ENCODE measurements at places on chromosomes 1 and 21.

DNA sequence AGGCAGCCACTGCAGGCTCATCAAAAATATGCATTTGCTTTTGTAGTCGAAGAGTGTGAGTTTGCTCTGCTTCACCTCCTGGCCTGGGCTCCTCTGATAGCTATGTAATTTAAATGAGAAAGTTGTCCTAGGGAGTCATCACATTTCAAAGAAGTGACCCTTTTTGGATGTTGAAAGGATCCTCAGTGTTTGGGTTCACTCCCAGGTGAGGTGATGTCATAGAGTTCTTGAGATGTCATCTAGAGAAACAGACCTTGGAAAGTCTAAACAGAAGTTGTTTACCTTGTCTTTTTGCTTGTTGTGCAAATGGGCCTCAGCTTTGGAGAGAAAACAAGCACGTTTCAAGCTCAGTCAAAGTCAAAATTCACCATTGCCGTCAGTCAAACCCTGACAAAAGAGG, 92.0 kb upstream of the BARHL2 start:
- DNase-seq: no peak

- no peak for DNase-seq
Observed at GRCh38 chr21:45294509-45295291, 7.0 kb upstream of the POFUT2 start.

GRCh38 chr1:67582625-67583461, 102.2 kb upstream of the GADD45A start:
- no peak for DNase-seq

DNA sequence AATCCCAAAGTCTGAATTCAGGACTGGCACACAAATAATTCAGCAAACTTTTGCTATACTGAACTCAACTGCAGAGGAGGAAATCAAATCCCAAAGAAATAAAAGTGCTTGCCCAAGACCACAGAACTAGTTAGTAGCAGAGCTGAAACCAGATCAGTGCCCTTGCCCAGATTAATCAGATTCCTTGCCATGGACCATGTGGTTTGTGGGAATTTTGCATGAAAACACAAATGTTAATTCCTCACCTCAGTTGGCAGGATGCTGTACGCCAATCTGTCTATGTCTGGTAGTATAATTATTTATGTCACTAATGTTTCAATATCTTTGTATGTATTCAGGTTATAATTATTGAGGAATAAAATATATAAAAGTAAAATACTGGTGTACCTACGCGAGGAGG, 173.8 kb downstream of the DAB1 start:
- DNase-seq: no peak

GRCh38 chr1:167756730-167757405, 35.1 kb downstream of the MPZL1 start:
- no peak for DNase-seq

GRCh38 chr1:2906085-2906484, 104.6 kb upstream of the TTC34 start:
- no peak for DNase-seq

- DNase-seq: no peak
Observed at GRCh38 chr1:231357831-231358354, 19.8 kb downstream of the SPRTN start.

DNA sequence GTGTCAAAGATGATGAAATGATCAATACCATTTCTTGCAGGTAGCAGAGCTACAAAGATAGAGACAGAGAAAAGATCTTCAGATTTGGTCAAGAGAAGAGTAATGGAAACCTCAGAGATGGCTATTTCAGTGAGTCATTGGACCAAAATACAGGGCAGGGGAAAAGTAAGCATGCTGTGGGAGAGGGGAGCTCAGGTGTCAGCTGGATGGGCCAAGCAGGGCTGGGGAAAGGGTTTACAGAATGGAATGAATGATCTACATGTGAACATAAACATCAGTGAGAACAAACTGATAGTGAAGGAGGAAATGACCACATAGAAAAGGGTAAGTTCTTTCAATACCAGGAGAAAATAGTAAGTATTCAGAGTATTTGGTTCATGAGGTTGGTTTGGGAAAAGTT, 61.4 kb upstream of the CNN3 start:
- no peak for DNase-seq

- no peak for DNase-seq
Observed at GRCh38 chr1:159949981-159950381, 4.1 kb downstream of the SLAMF9 start.

- no peak for DNase-seq
Observed at GRCh38 chr1:55446351-55446750, 231.2 kb upstream of the USP24 start.

- DNase-seq: peak; percentile 10
Observed at GRCh38 chr1:19800076-19800804, 524 bp upstream of the TMCO4 start.

DNA sequence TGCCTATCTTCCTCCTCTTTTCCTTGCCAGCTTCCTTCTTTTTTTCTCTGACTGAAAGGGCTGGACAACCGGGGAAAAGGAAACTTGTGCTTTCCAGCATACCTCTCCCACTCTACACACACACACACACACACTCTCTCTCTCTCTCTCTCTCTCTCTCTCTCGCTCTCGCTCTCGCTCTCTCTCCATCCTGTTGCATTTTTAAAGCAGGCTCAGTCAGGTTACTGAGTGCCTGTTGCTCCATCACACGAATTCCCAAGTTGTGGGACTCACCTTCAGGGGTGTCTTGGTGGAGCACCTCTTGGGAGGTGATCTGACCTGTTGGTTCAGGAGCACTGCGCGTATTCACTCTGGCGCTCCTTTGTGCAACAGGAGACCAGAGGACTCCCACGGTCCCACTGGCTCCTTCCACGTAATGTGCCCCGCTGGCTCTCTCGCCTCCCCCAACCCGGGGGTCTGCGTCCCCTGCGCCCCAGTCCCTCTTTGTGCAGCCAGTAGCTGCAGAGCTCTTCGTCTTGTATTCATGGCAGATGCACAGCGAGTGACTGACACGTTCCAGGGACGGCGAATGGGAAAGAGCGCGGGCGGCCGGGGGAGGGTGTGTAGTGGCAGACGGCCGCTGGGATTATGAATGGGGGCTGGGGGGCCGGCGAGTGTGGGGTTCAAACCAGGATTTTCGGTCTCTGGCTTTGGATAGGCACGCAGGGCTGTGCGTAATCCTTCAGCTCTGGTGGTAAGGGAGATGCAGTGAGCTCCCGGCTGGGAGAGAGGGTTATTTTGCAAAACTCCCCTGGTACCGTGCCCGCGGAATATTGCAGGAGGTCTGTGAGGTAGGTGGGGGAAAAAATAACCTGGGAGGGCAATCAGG, 660 bp upstream of the PDE4B start:
- DNase-seq: no peak

DNA sequence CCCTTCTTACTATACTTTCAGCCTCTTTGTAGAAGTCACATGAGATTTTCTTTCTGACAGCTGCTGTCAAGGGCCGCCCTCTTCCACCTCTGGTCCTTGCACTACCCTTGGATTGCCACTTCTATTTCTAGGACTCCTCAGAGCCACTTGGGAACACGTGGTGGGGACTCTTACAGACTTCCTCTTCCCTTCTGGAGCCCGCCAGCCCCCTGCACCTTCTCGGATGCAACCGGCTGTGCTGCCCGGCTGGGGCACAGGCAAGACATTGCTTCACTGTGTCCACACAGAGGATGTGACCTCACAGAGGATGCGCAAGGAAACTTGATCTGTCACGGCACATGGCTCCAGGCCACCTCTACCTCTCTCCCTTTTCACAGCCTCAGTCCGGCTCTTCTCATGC, 2.4 kb upstream of the IKBKE start:
- no peak for DNase-seq

- no peak for DNase-seq
Observed at GRCh38 chr1:197081117-197081753, 14.2 kb upstream of the F13B start.

DNA sequence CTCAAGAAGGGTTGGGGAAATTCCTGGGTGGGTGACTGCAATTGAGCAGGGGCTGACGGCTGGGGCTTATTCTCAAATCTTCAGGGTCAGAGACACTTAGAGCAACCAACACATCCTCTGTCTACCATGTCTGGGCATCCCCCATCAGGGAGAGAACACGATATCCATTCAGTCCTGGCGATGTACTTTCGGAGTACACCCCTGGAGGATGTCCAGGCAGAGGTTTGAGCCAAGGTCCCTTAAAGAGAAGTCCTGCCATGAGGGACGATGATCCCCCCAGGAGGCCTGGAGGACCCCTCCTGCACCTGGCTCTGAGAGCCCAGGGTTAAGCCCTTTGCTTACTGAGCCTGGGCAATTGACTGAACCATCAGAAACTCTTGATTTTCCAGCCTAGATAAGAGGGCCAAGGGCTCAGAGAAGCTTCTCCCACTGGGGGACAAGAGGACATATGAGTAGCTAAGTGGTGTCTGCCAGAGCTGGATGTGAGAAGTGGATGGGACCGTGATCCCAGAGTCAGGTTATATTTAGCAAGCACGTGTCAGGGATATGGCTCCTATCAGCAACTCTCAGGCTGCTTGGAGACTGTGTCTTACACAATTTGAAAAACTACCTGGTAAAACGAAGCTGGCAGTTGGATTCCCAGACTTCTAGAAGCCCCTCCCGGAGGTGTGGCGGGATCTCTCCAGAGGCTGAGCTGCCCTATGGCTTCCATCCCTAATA, 253.3 kb upstream of the VAMP3 start:
- DNase-seq: no peak

DNA sequence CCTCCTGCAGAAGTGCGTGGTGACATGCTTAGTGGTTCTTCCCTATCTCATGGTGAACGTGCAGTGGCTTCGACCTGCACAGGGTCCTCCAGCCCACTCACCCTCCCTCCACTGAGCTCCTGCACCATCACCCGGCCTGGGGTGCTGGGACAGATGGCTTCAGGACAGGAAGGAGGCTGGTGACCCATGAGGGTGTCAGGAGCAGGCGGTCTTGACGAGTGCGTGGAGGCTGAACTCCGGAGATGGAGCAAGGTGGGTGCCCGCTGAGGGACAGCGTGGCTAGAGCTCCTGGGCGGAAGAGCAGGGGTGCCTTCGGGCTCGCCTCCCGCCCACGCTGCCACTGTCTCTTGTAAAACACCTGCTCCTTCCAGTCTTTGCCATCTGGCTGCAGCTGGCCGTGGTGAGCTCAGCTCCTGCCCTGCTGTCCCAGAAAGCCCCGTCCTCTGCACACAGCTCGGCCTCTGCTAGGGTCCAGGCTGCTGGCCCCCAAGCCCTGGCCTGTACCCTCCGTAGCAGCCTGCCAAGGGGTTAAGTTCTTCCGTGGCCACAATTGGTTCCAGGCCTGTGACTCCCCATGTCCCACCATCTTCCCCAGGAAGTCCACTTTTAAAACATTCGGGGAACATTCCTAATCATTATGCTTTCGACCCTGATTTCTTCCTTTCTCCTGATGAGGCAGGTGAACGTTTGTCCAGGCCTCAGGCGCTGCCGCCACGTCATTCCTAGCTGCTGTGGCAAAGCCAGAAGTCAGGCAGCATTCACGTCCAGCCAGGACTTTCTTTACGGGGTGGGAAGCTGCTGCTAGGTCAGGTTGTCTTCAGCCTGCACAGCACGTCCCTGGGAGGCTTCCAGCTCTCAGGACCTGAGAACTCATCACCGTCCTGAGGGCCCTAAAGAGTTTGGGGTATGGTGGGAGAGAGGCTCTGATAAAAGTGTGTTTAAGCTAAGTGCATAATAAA, 8.1 kb downstream of the KRTAP10-1 start:
- no peak for DNase-seq

DNA sequence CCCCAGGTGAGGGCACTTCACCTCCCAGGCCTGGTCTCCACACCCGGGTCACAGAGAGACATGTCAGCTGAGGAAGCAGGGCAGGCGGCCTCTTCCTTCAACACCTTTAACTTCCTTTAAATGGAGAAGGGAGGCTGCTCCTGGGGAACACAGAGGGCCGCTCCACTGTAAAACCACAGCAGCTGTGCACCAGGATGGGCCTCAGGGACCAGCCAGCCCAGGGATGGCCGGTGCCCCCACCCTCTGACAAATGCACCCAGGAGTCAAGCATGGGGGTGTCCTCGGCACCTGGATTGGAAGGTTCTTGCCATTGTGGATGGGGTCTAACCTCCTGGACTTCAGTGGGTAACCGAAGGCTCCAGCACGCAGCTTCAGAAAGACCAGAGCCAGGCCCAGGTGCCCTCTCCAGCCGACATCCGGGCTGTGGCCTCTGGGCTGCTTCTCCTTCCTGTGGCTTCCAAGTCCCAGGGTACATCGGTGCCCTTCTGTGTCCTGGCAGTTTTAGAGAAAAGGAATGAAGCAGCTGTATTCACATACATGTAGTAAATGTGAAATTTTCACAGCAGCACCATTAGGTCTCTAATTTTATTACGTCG, 121.7 kb upstream of the COL6A1 start:
- no peak for DNase-seq

GRCh38 chr1:47545912-47546483, 108.2 kb downstream of the FOXD2 start:
- DNase-seq: no peak

GRCh38 chr1:110466646-110467280, 15.8 kb downstream of the PROK1 start:
- no peak for DNase-seq

GRCh38 chr1:7207875-7208646, 422.8 kb downstream of the CAMTA1 start:
- no peak for DNase-seq

DNA sequence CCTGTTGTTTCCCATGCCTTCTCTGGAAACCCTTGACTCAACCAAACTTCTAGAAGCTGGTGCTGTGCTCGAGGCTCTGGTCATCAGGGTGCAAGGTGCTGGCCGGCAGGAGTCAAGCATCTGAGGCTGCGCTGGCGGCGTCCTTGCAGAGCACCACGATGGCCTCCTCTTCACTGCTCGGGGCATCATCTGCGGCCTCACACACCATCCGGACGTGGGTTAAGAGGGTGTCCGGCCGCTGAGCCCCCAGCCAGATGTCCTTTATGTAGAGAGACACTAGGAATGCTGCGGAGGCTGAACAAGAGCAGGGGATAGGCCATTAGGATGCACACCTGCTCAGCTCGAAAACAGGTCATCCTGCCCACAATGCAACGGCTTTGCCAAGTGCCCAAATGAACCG, 16.2 kb downstream of the MRAP start:
- DNase-seq: no peak

DNA sequence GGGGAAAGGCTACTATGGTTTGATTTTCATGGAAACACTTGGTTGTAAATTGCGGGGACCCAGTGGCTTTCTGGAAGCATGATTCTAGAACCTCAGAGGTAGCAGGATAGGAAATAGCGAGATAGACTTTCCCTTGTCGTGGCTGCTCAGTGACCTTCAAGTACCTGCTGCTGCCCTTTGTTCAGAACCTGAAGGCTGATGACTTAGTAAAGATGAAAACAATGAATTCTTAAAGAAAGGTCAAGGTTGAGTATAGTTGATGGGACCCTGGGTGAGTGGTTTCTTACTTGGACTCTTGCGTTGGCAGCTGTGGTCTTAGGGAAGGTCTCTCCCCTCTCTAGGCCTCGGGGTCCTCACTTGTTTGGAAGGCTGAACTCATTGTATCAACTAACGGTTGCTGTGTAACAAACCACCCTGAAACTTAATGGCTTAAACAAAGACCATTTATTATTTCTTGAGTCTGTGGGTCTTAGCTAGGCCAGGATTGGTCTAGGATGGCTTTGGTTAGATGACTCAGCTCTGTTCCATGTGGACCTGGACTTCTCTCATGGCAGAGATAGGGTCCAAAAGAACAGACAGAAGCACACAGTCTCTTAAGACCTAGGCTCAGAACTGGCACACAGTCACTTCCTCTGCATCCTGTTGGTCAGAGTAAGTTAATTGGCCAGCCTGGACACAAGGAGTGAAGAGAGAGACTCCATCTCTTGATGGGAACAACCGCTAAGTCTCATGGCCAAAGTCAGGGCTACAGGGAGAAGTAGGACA, 89.2 kb upstream of the SELENON start:
- DNase-seq: no peak

Measured in stimulated activated CD4-positive, alpha-beta T cell treated with anti-CD3 and anti-CD28 coated beads, Interleukin-1b, Interleukin-23, amount 100 ng/mL, for 1 hour (primary cell).